ENCODE measurements at places on chromosomes 3 and 15. TPM values are rescaled to one million over a fixed set of nuclear protein-coding genes. Genes with fewer than 3 reads are reported as not detected.

DNA sequence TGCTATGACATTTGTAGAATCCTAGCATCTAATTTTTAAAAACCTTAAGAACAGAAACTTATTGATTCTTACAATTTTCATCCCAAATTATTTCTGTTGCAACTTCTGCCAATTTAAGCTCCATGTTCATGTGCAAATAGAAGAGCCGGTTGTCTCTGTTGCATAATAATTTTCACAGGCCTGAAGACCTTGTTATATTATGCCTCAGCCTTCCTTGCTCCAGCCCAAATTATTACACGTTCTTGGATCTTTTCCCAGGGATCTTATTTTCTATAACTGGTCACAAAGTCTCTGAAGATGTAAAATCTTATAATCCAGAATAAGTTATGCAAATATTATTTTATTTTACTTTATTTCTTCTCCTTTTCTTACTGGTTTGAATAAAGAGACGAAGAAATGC is 210.7 kb upstream of the DPH6 start:
- DNase-seq, result no peak

C3orf49 gene
- not detected for total RNA-seq

DNA sequence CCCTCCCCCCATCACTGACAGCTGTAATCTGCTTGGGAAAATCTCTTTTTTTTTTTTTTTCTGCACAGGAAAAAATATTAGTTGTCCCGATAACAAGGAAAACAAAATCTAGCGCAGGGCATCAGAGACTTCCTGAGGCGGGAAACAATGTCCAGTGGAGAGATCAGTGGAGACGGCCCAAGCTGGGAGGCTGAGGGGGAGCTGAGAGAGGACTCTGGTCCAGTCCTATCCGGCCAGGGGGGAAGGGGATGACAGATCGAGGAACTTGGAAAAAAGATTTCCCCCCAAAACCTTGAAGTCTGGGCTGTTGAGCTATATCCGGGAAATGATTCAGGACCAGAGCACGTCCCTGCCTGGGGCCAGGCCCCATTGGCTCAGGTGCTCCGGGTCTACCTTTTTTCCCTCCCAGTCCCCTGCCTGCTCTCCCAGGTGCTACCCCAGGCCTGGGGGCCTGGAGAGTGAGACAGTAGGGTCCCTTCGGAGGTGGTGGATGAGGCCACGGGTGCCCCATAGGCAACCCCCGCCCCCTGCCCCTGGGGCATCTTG is 14.0 kb upstream of the DLL4 start:
- DNase-seq, result no peak

DNA sequence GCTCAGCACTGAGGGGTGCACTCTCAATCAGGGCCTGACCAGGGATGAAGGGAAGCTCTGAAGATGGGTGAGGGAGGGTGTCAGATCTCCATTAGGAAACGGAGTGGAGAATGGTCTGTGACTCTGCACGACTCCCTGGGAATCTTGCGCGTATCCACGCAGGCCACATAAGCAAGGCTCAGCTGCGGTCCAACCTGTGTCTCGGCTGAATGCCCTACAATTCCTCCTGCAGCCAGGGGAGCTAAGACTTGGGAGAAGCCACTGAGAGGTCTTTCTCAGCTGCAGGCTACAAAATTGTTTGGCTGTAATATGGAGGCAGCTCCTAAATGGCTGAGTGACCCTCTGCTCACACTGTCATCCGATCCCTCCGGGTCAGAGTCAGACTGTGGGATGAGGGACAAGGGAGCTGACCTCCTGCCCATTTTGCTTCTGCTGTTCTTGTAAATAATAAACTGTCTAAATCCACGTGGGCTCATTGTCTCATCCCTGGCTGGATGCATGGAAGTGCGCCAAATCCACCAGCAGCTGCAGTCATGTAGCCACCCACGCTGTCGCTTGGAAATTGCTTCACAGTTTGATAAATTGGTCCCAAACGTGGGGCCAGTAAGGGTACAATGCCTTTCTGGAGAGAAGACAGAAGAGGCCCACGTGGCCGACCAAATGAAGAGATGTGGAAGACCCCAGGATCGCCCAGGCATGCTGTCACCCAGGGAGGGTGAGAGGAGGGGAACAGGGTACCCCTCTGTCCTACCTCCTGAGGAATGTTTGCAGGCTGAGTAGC is 30.5 kb downstream of the ALS2CL start:
- no peak for DNase-seq

DNA sequence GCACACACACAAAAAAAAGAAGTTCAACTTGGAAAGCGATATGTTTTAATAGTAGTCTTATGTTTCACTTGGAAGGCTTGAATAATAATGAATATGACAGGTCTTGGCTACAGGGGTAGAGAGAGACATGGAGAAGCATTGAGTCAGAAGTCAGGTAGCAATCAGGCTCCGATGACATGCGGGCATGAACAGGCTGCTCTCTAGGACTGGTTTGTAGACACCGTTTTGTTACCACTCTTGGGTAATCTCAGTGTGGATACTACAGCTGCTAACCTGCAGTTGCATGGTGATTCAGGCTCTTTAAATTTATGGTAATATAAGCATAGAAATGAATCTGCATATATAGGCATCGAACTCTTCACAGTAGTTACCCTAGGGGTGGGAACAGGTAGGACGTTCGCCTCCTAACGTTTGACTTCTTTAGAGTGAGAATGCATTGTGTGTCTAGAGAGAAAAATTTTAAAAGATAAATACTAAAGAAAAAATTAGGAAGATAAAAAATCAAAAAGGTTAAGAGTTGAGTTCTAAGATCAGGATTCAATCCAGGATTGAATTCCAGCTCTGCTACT is 241.6 kb upstream of the KBTBD8 start:
- no peak for DNase-seq

DNA sequence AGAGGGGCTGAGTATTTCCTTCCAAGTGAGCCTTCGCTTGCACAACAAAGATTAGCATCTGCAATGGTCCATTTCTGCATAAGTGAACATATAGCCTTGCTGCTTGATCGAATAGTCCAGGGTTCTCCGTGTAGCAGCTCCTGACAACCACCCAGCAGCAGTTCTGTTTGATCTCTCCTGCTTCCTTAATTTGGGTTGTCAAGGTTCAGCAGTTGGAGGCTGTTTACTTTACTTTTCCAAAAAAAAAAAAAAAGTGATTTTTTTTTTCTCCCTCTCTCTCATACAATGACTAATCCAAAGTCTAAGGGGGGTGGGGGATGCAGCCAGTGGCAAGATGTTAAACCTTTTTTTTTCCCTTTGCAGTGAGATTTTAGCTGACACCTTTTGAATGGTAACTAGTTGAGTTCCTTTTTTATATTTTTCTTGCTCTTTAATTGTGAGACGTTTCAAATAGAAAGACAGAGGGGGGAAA is 3.6 kb downstream of the FOXP1 start:
- no peak for DNase-seq

GRCh38 chr3:18087988-18088387 is 337.2 kb downstream of the SATB1 start:
- peak; percentile 47 for DNase-seq

- no peak for DNase-seq
Observed at GRCh38 chr15:67501836-67502461, 19.0 kb upstream of the C15orf61 start.

Data from activated CD8-positive, alpha-beta memory T cell treated with anti-CD3 and anti-CD28 coated beads, Interleukin-2, amount 10 ng/mL, durations not matched to agents 7 days and 5 days (primary cell).